ENCODE measurements at places on chromosomes 3 and 15.

- no peak for DNase-seq
Measured at GRCh38 chr15:41102854-41103253, 13.2 kb downstream of the INO80 start.

DNA sequence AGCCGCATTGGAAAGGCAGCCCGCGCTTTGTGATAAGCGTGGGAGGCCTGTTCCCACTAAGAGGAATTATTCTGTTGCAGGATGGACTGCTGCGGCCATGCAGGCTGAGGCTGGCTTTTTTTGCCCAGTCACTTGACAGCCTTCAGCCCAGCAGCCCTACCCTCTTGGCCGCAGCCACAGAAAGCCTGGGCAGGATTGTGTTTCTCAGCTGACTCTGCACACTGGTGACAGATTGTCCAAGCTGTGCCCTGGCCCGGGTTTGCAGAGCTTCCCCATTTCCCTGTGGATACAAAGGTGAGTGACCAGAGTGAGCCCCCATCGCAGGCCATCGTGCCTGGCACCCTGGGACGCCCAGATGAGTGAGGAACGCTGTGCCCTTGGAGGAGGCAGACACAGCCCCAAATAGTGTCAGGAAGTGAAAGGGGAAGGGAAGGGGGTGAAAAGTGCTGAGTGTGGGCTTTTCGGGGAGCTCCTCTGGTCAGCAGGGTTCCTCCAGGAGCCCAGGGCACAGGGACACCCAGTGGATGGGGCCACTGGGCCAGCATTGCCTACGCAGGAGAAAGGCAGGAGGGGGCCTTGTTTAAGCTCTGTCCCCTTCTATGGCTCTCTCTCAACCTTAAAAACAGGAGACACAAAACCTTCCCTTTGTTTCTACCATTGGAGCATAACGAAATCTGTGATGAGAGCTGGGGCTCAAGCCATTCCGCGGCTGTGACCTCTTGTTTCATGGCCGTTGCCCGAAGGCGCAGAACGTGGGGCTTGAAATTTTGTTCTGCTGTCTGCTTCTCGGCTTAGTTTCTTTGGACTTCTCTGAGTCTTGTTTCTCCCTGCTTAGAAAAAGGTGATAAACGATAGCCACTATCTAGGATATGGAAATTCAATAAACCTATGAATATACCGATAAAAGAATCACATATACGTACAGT lies 91.5 kb upstream of the MEF2A start:
- no peak for DNase-seq

GRCh38 chr3:185866555-185866954 lies 41.7 kb upstream of the IGF2BP2 start:
- DNase-seq: no peak

DNA sequence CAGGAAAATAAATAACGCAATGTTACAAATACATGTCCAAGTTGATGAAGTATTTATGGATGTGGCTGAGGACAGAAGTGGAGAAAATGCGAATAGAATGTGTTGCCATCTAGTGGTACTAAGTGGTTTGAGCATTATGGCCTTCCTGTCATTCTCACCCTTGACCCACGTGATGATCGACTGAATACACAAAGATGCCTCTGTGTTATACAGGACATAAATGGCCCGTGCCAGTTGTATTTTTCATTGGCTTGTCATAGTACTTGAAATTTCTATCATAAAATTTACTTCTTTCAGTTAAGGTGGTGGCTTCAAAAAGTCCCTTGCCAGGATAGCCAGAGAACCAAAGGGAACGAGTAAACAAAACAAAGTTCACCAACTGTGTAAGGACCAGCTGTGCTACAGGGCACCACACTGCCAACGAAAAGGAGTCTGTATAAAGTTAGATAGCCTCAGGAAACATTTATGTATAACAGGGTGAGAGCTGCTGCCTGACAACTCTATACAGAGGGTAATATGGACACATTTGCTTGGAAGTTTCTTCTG lies 103.7 kb downstream of the MYH15 start:
- DNase-seq: peak; percentile 79

- peak; percentile 94 for DNase-seq
Measured at GRCh38 chr3:124826703-124827102, 60.5 kb downstream of the ITGB5 start.

GRCh38 chr15:65028338-65028737 lies 1.1 kb downstream of the MTFMT start:
- DNase-seq: no peak

DNA sequence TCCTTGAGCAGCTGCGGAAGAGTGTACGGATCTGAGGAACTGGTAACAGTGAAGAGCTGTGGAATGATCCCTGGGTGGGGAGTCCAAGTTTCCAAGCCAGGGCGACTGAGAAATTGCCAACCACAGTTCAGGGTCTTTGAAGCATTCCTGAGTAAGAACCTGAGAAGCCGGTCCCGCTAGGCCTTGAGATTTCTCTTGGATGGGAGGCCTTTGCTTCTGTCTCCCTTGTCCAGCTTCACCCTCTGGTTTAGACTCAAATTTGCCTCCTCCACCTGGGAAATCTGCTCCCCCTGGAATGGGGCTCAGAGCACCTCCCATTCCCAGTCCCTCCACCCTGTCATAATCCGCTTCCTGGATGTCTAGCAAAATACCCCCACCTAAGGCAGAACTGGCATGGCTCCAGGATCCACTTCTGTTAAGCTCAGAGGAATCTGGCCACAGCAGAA lies 127.7 kb upstream of the DLG1 start:
- DNase-seq: peak; percentile 74

- DNase-seq: no peak
Measured at GRCh38 chr3:157134620-157135191, 25.2 kb downstream of the CCNL1 start.

DNA sequence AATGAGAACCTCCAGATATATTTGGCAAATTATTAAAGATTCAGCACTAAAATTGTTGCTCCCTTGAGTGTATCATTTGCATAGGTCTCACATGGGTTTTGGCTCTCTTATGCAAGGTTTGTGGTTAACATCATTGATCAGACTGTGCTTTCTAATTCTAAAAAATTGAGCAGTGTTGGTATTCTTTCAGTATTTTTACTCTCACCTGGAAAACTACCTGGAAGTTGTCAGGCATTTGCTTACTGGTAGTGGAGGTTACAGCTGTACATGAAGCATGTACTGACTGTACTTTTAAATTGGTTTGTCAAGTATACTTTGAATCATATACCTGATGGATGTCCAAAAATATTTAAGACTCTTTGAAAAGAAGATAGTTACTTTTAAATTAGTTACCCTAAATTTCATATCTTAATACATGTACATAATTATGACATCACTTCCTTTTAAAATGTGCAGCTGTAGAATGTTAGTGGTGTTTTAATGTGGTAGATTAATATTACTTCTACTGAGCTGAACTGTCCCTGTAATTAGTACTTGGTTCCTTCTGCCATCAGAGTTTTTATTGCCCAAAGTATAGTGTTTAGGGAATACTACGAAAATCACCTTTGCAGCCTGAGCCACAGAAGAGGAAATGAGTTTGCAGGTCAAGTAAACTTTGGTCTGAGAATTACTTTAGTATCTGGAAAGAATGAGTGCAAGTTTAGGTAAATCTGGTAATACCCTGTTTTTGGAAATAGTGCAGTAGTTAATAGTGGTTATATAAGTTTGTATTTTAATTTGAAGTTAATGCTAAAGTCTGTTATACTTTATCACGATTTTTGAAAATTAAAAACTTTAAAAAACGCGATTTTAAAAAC lies 2.8 kb downstream of the CHD2 start:
- DNase-seq: no peak

- no peak for DNase-seq
Measured at GRCh38 chr3:45772341-45773035, 23.8 kb downstream of the SLC6A20 start.

GRCh38 chr3:178567611-178568010 lies 31.4 kb downstream of the KCNMB2 start:
- no peak for DNase-seq

DNA sequence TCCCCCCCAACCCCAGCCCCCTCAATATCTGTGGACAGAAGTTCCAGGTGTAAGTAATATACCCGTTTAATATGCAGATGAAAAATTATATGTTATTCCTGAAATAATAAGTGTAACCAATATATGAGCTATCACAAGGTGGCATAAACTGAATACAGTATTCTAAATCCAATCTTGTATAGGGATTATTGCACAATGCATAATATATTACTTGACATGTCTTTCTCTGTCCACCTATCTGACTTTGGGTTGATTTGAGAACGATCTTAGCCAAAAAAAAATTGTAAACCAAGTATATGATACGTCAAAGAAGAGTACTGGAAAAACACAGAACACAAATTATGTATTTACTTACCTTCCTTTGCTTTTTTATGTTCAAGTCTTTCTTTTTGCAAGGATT lies 47.8 kb downstream of the GOLIM4 start:
- no peak for DNase-seq

GRCh38 chr15:94655249-94655880 lies 424.0 kb downstream of the MCTP2 start:
- DNase-seq: no peak

DNA sequence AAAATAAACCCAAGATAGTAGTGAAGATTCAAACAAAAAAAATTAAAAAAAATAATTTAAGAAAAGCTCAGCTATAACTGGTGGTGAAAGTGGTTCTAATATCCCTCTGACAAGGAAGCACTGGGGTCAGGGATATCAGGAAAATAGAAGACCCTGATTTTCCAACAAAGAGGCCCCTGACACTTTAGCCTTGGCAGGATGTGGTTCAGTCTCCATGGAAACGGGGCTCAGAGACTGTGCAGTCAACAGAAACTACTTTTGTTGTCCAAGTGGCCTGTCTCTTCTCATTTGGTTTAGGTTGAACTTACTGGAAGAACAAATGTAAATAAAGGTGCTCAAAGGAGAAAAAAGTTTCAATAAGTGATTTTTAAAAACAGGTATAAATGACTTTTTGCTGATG lies 27.2 kb downstream of the INTS14 start:
- DNase-seq: peak; percentile 71

GRCh38 chr3:162092751-162093150 lies 596.1 kb downstream of the OTOL1 start:
- DNase-seq: no peak

DNA sequence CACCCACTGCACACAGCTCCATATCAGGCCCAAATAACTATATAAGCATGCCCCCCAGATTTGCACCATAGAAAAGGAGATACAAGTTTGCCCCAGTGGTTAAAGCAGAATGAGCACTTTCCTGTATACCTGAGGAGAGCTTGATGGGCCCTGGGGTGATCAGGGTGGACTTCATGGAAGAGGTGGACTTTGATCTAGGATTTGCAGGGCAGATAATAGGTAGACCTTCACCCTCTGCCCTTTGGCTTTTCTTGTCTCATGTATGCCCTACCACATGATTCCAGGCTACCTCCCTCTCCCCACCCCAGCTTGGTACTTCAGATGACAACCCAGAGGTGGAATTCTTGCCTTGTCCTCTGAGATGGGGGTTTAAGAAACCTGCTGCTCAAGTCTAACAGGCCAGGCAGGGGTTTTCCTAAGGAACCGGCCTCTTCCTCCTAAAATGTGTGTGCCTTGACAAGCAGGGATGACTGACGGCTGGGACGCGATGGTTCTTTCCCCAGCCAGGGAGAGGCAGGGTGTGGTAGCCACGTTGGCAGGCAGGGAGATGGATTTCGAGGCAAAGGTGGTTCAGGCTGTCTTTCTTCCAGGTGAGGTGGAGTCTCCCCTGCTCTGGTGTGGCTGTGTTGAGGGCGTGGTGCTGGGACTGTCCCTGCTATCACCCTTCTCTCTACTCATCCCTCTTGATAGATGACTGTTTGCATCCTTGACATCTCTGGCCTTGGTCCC lies 6.6 kb upstream of the RHCG start:
- DNase-seq: no peak

GRCh38 chr3:152658977-152659720 lies 175.8 kb upstream of the P2RY1 start:
- no peak for DNase-seq

- peak; percentile 96 for DNase-seq
Measured at GRCh38 chr3:57956119-57956832, 51.9 kb upstream of the FLNB start.

DNA sequence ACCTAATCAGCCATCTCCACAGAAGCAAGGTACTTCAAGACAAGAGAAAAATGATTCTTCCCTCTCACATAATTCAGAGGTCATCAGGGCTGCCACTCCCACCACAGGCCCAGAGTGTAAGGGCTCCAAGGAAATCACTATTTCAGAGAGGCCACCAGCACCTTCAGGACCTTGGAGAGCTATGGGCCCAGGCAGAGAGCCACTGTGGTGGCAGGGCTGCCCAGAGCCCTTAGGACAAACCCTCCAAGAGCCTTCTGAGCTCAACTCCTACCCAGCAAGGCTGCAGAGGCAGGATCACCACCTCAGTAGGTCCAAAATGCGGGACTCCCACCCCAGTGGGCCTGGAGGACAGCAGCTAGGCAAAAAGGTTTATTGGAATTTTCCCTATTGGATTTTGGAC lies 17.9 kb upstream of the FAN1 start:
- peak; percentile 18 for DNase-seq

DNA sequence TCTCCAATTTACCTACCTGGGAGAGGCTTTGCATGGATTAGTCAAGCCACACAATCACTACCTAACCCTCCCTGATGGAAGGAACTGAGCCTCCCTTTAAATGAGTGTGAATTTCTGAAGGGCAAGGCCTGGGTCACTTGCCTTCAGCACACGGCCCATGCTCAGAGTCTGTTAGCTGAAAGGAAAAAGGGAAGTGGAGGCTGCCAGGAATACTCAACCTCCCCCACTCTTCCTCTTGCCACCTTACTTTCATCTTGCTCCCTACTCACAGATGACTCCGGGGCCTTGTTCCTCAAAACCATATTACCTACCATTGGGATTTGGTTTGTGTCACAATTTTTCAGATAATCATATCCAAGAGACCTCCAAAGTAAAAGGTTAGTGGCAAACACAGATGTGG lies 220.0 kb downstream of the ABHD5 start:
- no peak for DNase-seq

DNA sequence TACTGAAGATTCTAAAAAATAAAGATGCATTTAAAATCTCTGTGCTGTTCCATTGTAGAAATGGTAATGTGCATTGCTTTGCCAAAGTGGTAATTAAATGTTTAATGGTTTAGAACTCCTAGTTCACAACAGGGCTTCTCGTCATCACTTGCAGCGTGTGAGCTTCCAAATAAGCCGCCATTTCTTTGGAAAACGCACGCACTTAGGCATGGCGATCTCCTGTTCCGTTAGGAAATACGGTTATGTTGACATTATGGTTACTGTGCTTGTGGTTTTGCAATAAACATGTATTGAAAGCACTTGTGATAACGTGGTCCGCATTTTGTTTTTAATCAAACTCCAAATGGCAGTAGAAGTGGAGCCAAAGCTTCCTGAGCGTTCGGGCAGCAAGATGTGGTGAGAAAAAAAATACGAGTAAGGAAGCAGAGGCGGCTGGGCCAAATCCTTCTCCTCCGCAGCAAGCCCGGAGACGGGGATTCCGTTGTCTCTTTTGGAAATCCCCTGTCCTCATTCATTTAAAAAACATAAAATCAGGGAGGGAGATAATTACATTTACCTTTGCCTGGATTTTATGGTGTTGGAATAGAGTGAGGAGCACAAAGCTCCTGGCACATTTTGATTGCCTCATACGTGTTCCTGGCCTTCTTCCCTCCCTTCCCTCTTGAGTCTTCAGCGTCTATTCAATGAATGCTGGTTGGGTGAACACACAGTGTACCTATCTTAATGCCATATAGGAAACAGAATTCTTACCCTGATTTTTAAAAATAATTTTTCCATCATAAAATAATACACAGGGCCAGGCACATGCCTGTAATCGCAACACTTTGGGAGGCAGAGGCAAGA lies 97.5 kb downstream of the SLC49A4 start:
- no peak for DNase-seq

GRCh38 chr15:33678176-33678575 lies 290.1 kb upstream of the CHRM5 start:
- no peak for DNase-seq

Measured in iris pigment epithelial cell (primary cell).